Sigmoid colon (tissue), 7 donors: ENCODE measurements at places on chromosomes 5 and 9. TPM values are rescaled to one million over a fixed set of nuclear protein-coding genes. Genes with fewer than 3 reads are reported as not detected.

SLC1A1 gene
- 6.4 TPM for total RNA-seq

DNA sequence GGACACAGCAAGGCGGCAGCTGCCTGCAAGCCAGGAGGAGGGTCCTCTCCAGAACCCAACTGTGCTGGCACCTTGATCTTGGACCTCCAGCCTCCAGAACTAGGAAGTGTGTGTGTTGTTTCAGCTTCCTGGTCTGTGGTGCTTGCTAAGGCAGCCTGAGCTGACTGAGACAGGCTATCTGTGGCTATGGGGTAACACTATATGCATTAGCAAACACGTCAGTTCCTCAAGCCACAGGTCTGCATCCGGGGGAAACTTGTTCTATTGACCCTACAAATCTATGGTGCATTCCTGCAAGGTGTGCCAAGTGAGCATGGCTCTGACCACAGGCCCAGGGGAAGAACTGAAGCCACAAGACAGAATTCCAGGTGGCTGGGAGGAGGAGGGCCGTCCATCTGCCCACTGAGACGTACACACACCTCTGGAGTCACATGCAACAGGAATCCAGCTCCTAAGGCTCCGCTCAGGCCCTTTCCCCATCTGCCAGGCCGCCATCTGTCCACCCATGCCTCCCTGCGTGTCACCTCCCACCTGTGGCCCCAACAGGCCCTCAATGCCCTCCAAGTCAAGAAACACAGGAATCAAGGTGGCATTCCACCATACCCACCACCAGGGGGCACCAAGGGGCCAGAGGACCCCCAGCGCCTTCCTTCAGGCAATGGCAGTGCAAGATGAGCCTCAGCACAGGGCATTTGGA, 174.9 kb downstream of the ROR2 start:
- peaks cover 77% of the 10 kb centered on the region for H3K4me1 ChIP-seq
- no peaks in the 10 kb centered on the region for H3K27me3 ChIP-seq
- DNase-seq, result peak; percentile 87
- peak overlapping the region; percentile 80 for H3K27ac ChIP-seq

DNA sequence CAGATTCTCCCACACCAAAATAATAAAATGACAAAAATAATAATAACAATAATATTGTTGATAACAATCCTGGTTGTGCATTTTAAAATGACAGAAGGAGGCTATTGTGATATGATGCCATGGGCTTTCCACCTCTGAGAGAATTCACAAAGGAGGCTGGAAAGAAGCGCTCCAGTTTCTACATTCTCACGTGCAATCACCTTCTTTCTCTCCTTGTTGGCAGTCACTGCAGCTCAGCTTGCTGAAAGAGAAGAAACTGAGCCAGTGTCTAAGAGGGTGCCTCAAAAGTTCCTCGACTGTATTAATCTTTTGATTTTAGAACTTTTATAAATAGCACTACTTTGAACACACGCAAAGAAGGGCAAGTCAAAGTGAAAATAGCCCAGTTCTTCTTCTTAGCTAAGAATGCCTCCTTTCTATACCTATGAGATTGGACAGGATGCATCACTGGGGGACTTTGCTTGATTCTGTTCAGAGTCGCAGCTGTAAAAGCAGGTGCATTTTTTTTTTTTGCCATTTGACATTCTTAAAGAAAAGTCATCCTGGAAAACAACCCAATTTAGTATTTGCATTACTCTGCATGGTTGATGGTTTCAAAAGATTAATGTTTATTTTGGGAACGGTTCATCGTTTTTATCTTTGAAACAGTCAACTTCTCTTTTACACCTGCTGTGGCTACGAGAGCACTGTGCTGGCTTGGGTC, 12.4 kb upstream of the SUB1 start:
- H3K4me3 ChIP-seq, result no peak overlapping the region
- no peaks in the 10 kb centered on the region for H3K36me3 ChIP-seq
- no peaks in the 10 kb centered on the region for H3K4me1 ChIP-seq
- no peak for DNase-seq
- H3K27me3 ChIP-seq, result no peaks in the 10 kb centered on the region

- H3K4me3 ChIP-seq, result no peak overlapping the region
- H3K27ac ChIP-seq, result no peak overlapping the region
- H3K4me1 ChIP-seq, result no peaks in the 10 kb centered on the region
- H3K36me3 ChIP-seq, result no peaks in the 10 kb centered on the region
- no peaks in the 10 kb centered on the region for H3K27me3 ChIP-seq
These were observed 28.0 kb upstream of the RPS23 start for GRCh38 chr5:82306151-82306550.
